Neural crest cell (in vitro differentiated cells): ENCODE measurements at places on chromosomes 12 and 14. TPM values are rescaled to one million over a fixed set of nuclear protein-coding genes. Genes with fewer than 3 reads are reported as not detected.

USP15 gene
- 37.5 and 39.6 TPM in 2 replicates for total RNA-seq

GRCh38 chr12:64819816-64820402 is 4.5 kb upstream of the TBC1D30 start:
- DNase-seq = no peak

DNA sequence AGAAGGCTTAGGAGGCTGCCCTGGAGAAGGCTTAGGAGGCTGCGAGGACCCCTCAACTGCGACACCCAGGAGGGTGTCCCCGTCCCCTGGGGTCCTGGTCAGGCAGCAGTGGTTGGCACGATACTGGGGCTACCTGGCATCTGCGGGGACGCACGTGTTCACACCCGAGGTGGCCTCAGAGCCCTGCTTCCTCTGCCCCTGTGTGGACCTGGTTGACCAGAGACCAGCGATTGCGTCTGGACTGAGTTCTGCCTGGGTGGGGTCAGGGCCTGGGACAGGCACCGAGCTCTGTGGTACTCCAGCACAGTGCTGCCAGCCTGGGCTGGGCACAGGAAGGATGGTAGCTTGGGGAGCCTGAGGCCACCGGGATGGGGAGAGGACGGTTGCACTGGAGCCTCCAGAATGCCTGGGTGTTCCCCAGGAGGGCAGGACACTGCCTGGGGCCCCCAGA is 735 bp downstream of the ASPG start:
- no peak for DNase-seq

DNA sequence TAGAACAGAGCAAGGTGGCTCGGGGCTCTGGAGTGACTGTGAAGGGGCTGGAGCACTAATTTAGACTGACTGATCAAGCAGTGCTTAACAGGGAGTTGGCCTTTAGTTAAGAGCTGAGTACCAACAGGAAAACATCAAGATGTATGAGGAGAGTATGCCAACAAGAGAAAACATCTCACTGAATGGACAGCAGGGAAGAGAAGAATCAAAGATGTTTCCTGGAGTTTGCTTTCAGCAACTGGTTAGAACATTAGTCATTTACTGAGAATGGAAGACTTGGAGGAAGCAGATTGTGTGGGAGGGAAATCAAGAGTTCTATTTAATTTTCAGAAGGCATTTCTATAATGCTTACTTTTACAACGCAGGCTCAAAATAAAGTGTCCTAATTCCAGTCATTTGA is 259.3 kb downstream of the ADAMTS20 start:
- DNase-seq = no peak
